Activated T-helper 9 cell treated with anti-CD3 and anti-CD28 coated beads, Interleukin-2, amount 50 U/mL, for 16 hours (primary cell): ENCODE measurements at places on chromosomes 3 and 15.

DNA sequence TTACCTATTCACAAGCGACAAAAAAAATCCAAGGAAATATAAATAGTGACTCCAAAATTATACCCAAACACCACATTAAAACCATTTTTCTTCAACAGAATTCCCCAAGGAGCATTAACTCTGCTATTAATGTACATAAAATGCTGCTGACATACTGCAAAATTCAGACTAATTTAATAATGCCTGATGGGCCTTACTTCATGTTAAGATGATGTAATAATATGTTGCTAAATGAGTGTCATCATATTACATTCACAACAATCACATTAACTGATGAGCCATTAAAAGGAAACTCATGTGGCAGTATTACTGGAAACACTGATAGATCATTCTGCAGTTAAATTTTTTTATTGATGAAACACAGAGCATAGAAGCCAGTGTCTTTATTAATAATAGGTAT lies 204.9 kb upstream of the CGNL1 start:
- DNase-seq: no peak

DNA sequence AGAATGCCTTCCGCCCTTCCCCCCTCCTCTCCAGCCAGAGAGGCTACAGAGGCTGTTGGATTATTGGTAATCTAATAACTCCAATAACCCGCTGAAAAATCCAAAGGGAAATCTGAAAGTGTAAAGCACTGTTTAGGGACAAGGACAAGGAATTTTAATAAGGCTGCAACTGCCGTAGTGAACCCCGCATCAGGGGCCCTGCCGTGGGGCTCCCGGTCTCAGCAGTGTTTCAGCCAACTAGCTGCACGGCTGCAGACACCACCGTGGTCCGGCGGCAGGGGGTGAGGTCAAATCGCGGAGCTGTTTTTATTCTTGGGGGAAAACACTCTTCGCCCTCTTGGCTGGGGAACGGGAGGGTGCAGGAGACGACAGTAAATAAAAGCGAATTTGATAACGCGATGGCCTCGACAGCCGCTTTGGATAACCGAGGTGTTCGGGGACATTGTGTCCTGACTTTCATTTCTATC lies 6.1 kb downstream of the BCL6 start:
- DNase-seq: peak; percentile 16

DNA sequence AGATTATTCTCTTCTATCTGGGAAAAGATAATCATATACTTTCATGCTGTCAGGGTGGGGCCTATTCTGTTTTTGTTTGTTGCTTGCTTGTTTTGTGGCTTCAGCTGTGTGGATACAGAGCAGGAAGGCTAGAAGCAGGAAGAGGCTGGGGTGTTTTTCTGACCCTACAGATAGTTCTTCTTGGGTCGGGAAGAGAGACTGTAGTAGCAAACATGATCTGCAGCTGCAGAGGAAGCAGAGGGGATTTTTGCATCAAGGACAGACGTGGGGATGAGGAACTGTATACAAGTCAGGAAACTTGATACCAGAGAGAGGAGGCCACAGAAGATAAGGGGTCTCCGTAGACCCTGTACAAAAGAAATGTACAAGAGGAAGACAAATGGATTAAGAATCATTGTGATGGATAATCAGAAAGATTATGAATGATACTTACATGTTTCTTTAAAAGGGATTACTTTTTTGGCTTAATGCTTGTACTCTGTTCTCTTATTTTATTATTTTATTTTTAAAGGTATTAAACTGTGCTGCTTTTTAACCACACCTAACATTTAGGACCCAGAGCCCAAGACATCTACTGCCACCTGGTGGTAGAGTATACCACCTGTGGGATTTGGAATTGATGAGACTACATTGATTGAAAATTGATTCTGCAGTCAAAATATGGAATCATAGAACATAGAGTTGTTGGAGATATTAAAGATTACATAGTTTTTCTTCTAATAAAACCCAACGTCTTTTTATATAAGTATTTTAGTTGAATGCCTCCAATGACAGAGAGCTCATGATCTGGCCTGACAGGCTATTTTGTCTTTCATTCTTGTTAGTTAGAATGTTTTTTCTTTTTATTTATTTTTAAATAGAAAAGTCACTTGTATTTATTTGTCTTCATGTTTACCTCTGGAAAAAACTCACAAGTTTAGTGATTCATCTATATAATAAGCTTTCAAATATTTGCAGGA lies 87.3 kb upstream of the ROPN1 start:
- no peak for DNase-seq

DNA sequence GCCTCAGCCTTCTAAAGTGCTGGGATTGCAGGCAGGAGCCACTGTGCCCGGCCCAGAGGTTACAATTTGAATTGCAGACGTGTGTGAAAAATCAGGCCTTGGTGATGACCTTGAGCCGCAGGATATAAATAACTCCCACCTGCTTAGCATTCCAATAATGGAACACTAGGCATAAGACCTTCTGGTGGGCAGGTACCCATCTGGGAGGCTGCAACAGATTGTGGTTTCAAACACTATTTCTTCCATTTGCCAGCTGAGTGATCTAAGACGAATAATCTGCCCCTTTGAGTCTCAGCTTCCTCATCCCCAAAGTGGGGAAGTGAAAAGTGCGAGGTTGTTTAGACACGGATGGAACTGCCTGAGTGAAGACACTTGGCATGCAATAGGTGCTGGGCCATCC lies 47.7 kb upstream of the HERC1 start:
- no peak for DNase-seq
